ENCODE measurements at places on chromosomes 7 and 10.

GRCh38 chr7:155865830-155866525, 53.7 kb upstream of the SHH start:
- no peak for DNase-seq

DNA sequence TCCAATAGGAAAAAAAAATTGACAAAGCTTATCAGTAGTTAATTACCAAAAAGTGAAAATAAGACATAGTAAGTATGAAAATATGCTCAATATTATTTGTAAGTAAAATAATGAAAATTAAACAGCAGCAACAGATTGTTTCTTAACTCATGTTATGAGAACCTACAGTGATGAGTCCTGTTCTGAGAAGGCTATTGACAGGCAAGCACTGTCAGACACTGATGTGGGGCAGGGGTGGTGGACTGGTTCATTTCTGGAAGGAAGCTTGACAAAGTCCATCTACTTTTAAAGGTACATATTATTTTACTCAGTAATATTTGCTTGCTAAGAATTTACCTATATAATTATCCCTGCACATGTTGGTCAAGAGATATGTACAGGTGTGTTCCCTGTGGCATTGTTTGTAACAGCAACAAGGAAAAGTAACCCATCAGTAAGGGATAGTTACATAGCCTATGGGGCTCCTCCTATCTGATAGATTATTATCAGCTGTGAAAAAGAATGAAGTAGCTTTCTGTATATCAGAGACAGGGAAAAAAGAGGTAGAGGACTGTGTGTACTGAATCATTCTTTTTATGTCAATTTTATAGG, 161.6 kb downstream of the RTKN2 start:
- no peak for DNase-seq

- no peak for DNase-seq
Measured at GRCh38 chr10:3729397-3729976, 55.5 kb downstream of the KLF6 start.

DNA sequence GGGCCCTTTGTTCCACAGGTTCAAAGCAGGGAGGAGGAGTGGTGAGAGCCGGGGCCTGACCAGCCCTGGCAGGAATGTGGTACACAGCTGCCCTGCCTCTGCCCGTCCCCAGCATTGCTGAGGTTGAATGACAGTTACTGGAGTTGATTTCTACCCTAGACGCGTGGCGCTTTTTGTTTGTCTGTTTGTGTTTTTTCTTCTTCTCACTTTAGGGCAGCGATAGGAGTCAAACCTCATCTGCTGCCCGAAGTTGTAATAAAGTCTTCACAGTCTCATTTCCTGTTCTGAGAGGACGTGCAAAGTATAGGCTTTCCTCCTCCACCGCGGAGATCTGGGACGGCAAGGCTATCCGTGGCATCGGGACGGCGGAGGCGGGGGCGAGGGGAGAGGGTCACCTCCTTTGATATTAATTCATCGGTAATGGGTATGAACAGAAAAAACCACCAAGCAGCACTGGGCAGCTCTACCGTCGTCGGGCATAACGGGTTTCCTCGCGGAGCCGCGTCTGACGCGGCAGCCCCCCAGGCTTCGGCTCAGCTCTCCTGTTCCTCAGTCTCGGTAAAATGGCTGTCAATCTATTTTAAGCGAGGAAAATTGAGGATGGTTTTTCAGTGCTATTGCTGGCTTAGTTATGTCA, 160.8 kb downstream of the LRMDA start:
- no peak for DNase-seq

DNA sequence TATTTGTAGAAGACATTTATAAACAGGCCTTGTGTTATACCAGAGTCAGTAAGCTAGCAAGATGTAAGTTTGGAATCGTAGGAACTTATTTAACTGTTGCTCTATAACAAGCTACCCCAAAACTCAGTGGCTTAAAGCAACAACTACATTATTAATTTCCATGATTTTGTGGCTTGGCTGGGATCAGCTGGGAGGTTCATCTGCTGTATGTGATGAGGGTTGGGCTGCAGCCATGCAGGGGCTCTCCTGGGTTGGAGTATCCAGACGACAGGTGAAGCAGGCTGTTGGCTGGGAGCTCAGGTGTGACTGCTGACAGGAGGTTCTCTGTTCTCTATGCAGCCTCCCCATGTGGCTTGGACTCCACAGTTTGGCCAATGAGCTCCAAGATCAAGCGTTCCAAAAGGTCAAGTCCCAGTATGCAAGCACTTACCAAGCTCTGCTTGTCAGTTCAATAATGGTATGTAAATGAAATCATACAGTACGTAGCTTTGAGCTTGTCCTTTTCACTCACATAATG, 52.4 kb downstream of the GPR26 start:
- no peak for DNase-seq

- DNase-seq: no peak
Measured at GRCh38 chr10:97195706-97196222, 10.0 kb upstream of the SLIT1 start.

DNA sequence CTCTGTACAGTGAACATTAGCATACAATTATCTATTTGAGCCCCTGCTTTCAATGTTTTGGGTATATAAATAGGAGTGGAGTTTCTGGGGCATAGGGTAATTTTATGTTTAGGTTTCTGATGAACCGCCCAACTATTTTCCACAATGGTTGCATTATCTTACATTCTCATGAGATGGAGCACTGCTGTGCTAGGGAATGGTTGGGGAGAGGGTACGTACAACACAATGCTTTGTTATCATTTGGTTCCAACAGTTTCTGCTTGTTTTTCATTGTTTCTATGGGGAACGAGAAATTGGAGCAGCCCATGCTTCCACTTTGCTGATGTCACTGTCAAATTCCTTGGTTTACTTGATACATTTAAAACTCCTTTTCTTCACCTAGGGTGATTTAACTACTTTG, 1115.3 kb downstream of the REEP3 start:
- no peak for DNase-seq

DNA sequence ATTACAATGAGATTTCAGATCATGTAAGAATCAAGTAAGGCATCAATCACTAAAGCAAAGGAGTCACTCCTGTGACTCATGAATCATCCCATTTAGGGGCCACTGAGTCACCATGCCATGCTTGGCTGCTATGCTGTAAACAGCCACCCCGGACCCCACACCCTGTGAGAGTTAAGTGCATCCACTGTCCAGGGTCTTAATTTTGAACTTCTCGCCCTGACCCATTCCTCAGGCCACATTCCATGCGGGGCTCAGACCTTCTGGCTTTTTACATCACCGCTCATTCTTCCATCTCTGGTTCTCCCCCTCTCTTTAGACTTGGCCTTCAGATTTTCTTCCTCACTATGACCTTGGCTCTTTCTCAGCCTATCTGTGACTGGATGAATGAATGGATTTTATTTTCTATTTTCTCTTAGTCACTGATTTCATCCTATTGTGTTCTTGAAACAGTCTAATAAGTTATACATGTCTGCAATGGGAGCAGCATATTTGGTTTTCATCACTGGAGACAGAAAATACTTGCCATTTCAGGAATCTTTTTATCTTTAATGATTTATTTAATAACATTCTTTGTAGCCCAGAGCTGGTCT, 239.6 kb downstream of the SKIDA1 start:
- no peak for DNase-seq

- no peak for DNase-seq
Measured at GRCh38 chr10:48509974-48510692, 94.7 kb downstream of the ARHGAP22 start.

DNA sequence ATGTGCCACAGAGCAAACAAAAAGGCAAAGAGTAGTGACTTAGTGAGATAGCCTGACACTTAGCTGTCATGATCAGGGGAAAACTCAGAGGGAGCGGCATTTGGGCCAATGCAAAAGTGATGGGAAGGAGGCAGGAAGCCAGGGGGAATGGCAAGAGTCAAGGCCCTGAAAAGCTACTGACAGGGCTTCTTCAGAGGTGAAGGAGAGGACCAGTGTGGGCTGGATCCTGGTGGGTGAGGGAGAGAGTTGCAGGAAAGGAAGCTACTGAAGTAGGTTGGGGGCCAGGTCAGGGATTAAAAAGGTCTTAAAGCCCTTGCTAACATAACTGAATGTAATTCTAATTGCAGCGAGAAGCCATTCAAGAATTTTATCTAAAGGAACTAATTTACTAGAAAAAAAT, 117.0 kb downstream of the AASS start:
- no peak for DNase-seq

- no peak for DNase-seq
Measured at GRCh38 chr7:5692112-5692844, 89.2 kb downstream of the RNF216 start.

GRCh38 chr7:74372511-74373111, 81.1 kb upstream of the GTF2IRD1 start:
- no peak for DNase-seq

- peak; percentile 53 for DNase-seq
Measured at GRCh38 chr7:77657427-77658224, 38.6 kb upstream of the RSBN1L start.

DNA sequence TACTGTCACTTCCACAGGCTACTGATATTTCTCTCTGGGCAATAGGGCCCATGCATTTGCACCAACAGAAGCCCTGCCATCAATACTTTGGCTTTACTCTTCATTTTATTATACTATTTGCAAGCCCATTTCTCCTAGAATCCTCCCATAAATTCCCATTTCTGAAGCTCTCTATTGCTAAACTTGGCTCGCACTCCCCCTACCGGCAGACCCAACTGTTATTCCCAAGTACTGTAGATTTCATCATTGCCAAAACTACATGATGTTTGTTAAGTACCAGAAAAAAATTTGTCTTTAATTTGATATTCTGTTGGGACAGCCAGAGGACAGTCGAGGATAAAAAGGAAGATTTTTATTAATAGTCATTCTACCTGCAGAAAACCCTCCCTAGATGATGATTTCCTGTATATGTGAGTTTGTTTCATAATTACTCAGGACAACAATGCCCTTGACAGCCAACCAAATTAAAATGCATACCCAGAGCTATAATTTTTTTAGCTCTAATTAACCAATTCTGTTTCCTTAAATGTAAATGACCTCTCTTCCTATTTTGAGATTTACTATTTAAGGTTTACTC, 298.6 kb downstream of the REEP3 start:
- DNase-seq: peak; percentile 1

DNA sequence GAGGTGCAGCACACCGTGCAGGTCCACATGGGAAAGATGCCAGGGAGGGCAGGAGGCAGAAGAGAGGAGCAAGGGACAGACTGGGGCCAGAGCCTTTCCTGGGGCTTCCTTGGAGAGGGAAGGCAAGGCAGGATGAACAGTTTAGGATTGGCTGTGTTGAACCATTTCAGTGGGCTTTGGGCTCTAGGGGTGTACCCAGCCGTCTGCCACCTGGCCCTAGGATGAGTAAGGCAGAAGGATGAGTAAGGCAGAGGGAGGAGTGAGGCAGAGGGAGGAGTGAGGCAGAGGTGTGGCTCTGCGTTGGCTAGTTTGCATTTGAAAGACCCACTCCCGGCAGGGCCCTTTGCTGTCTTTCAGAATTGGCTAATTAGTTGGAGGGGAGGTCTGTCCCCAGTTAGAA, 31.5 kb upstream of the PRF1 start:
- no peak for DNase-seq

DNA sequence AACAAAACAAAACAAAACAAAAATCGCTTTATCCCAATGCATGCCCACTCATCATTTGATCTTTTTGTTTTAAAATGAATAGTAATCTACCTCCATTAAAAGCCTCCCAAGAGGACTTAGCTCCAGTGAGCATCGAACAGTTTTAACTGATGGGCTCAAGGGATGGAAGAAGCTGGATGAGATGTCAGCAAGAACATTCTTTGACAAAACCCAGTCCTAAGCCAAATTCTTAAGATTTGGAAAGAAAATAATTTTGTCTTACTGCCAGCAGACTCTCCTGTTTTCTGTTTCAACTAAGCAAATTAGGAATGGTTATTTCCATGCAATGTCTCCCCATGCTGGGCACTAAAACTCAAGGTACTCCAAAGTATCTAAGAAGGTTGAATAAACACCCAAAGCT, 127.3 kb downstream of the RNLS start:
- no peak for DNase-seq

GRCh38 chr7:123209786-123210185, 10.0 kb upstream of the SLC13A1 start:
- DNase-seq: no peak

DNA sequence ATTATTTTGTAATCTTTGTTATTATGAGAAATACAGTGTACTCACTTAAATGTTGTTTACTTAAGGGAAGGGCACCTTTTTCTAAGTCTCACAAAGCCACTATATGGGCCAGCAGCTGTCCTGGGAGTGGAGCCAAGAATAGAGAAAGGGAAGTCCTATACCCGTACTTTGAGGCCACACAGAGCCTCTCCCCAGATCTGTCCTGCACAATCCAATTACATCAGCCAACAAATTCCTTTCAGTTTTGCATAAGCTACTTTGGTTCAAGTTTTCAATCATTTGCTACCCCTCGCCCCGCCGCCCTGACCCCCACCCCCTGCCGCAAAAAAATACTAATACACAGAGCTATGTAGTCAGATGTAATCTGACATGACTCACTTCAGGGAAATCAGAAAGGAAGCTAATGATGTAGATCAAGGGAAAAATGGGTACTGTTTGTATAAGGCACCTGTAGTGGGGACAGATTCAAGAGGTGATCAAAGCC, 297.4 kb upstream of the NEBL start:
- DNase-seq: peak; percentile 43

GRCh38 chr7:104161244-104161643, 46.6 kb downstream of the ORC5 start:
- DNase-seq: no peak

GRCh38 chr10:125169279-125169678, 8.9 kb upstream of the CTBP2 start:
- no peak for DNase-seq

DNA sequence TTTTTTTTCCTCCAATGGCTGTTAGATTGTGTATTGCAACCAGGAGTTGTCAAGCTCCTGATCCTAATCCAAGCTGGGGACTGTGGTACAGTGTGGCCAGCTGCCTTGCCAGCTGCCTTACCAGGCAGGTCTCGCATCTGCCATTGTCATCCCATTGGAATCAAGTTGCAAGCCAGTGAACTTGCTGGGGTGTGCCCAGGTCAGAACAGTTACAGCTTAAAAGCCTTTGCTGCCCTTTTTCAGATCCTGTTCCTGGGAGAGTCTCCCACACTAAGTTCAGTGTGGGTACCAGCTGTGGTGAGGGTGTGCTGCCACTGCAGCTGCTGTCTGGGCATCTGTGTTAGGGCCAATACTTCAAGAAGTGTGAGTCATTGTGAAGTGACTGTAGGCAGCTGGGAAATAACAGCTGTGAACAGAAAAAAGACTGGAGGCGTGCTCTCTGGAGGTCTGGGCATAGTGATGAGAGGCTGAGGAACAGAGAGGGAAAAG, 72.8 kb downstream of the CCNY start:
- no peak for DNase-seq

DNA sequence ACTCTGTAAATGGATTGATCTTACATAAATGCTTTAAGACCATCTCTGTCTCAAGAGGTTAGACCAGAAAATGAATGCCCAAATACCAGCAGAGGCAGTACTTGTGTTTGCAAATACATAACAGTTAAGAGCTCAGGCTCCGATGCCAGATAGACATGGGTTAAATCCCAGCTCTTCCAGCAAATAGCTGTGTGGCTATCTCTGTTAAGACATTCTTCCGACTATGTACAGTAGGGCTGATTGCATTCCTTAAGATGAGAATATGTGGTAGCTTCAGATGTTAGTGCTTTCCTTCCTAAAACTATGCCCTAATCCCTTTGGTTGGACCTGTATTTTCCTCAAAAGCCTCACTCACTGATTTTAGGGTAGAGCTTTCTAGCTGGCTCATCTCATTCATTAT, 2.2 kb downstream of the IDE start:
- DNase-seq: no peak

GRCh38 chr7:124324262-124324661, 291.4 kb upstream of the TMEM229A start:
- no peak for DNase-seq

- DNase-seq: peak; percentile 18
Measured at GRCh38 chr7:33744293-33745075, 160.9 kb upstream of the BMPER start.
